ENCODE measurements at places on chromosomes 5 and 9. TPM values are rescaled to one million over a fixed set of nuclear protein-coding genes. Genes with fewer than 3 reads are reported as not detected.

DNA sequence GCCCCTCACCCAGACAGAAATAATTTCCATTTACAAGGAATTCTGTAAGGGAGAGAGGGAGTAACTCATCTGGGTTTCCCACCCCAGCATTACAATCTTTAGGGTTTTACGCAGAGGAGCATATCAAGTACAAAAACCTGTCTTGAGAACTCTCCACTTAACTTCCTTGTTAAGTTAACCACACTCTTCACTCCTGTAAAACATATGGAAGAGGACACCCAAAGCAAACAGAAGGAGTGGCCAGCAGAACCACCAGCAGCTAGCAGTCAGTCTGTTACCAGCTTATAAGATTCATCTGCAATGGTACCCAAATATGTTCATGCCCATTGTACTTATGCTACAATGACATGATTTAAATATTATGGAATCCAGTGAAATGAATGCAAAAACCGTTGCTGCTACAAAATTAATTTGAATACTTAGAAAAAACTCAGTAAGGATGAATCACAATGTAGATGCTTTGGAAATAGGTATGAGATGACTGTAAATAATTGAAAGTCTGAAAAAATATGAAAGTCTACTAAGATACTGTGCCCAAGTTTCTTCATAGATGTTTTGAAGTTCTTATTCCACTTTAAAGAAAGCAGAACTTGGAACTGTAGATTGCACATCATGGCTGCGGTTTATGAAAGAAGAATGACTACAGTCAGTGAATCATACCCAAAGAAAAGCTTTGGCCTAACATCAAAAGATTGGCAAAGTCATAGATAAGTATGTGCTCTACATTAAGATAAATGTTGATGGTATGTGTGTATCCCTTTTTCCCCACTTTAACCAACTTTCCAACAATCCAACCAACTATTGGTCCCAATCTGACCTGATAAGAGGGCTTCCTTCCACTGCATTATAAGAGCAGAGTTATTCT lies 233.6 kb downstream of the ACTL7B start:
- DNase-seq, result peak; percentile 82

GRCh38 chr5:150565868-150566267 lies 57.9 kb downstream of the NDST1 start:
- no peak for DNase-seq

DNA sequence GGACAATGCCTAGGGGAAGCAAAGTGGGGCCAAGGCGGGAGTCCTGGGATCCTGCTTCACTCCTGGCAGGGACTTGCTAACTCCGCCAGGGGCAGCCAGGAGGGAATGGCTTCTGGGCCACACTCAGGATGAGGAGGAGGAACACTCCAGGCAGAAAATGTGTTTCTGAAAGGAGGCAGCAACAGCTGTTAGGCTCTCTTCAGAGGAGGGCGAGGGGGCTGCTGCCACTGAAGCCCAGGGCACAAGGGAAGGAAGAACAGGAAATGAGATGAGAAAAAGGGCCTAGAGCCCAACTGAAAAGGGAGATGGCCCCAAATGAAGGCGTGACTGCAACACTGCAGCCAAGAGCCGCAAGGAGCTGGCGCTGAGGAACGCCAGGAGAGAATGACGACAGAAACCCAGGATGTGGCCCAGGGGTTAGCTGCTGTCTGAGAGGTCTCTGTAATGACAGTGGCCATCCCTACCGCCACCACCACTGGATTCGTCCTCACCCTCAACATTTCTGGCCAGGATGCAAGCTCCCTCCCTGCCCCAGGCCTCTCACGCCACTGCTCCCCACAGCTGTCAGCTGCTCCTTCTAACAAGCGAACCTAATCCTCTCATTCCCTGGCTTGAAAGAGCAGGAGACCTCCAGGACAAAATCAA lies 15.8 kb downstream of the PSMB7 start:
- DNase-seq, result peak; percentile 78

DNA sequence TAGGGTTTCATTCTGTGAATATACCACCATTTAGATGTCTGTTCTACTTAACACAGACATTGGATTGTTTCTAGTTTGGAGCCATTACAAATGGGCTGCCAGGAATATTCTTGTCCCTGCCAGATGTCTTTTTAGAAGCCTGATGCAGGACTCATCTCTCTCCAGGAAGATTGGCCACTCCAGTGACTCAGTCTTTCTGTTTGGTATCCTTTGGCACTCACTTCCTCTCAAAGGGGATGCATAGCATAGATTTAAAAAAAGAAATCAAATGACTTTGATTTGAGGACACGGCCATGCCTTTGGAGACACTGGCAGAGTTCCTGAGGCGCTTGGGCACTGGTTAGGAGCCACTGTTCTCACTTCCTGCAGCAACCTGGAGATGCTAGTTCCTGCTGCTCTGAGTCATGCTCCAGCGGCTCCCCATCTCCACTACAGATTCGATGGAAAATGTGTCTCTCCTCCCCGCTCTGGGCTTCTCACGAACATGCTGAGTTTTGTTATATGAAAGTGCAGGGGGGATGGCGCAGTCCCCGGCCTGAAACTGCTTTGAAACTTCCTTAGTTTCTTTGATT lies 3.5 kb upstream of the ZNF366 start:
- peak; percentile 87 for DNase-seq

Gene CYLC2
- total RNA-seq, result not detected

DNA sequence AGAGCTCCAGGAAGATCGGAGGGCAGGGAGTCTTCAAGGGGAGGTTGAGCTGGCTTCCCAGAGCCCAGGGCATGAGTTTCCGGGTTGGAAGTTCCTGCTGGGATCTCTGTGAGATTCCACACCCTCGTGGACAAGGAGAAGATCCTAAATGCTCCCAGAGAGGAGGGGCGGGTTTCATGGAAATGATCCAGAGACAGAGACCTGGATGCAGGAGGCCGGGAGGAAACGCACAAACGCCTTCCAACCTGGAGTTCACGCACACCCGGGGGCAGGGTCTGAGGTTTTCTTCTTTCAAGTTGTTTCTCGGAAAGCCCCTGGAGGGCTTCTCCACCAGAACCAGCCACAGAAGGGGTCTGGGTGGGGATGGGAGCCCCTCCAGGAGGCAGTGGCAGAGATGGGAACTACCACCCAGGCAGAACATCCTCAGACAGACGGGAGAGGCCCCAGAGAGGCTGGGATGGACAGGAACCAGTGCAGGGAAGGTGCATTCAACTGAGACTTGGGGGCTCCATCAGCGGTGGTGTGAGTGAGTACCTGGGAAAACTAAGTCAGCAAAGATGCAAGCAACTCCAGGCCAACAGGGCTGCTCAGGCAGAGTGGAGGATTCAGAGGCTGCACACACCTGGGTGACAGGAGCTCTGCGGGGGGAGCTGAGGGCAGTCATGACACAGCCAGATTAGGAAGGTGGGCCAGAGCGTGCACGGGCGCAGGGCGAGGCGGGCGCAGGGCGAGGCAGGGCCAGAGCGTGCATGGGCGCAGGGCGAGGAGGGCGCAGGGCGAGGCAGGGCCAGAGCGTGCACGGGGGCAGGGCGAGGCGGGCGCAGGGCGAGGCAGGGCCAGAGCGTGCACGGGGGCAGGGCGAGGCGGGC lies 52.1 kb upstream of the EXOC3 start:
- DNase-seq, result peak; percentile 75

Data from osteoblast (primary cell).